T-helper 9 cell (primary cell): ENCODE measurements at places on chromosomes 3 and 15.

DNA sequence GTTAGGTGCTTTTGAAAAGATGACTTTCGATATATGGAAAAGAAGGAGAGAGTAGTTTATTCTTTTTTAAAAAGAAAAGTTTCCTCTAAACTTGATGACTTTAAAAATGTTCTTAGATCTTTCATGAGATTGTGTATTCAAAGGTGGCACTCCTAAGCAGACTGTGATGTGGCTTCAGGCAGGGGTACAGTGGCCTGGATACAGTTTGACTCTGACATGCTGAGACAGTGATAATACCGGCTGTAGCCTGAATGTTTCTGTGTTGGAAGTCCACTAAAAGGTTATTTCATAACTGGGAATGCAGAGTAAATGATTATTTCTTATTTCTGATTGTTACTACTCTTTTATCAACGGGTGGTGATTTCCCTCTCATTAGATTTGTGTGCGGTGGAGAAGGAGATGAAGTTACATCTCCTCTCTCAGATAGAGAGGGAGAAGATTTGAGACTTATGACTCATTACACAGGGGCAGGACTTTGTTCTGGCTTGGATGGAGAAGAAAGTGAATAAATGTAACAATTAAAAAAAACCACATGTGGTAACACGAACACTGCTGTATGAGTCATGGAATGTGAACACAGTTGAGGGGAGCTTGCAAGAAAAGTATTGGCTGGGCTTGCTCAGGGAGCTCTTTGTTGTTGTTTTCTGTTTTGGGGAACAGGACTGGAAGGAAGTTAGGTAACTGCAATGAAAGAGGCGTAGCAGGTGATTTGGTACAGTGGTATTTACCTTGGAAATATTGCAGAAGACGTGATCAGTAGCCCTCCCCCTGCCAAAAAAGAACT is 21.6 kb downstream of the SPTSSB start:
- DNase-seq: no peak

- DNase-seq: no peak
These were observed 63.7 kb upstream of the PRR23C start for GRCh38 chr3:139108253-139108969.

DNA sequence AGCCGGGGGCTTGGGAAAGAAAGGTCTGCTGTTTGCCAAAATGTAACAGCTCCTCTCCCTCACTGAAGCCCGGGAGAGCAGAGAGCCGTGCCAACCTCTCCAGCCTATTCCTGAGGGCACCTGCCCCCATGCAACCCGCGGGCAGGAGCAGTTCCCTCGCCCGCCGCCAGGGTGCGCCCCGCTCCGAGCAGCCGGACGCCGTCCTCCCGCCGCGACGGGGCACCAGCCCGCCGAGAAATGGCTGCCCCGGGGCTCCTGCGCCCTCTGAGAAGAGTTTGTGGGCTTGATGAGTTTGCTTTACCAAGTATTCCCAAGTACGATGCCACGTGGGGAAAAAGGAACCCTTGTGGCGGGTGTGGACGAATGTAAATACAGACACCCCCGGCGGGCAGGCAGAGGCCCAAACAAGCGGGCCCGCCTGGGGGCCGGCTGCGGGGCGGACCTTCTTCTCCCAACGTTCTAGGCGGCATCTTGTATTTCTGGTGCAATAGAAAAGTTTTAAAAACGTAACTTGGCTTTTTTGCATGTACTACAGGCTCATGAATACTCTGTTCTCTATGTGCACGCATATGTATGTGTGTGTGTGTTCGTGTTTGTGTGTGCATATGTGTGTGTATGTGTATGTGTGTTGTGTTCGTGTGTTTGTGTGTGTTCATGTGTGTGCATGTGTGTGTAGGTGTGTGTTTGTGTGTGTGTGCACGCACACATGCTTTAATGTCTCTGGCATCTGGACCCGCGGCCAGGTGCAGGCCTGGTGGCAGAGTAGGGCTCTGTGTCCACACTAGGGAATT is 162.9 kb downstream of the CHSY1 start:
- peak; percentile 72 for DNase-seq

DNA sequence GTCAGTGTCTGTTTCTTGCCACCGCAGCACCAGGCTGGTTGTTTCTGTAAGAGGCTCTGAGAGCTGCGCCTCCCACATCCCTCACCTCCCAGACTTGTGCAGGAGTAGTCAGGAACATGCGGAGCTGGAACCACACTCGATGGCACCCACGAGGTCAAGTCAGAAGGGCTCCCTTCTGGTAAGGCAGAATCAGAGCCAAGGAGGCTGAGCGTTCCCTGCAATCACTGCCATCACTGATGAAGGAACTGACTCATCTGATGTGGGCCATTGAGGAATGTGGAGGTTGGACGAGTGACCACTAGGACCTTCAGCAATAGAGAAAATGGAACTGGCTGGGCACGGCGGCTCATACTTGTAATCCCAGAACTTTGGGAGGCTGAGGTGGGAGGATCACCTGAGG is 35.7 kb upstream of the BLM start:
- DNase-seq: no peak

- DNase-seq: no peak
These were observed 233.4 kb downstream of the CACNA2D3 start for GRCh38 chr3:54355800-54356199.

GRCh38 chr3:147418371-147418781 is 9.2 kb downstream of the ZIC1 start:
- no peak for DNase-seq

DNA sequence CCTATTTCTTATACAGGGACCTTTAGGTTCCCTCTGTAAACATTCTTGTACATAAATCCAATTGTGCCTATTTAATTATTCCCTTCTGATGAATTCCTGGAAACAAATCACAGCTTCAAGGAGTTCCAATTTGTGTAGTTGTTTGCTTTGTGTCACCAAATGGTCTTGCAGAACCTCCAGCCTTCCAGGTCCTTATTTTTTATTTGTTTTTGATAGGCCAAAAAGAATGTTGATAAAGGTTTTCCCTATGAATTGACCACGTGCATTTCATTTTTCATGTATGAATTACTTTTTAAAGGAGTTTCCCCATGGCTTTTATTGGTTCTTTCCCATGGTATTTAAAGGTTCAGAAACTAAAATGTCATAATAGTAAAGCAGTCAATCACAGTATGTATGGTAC is 243.0 kb downstream of the NAALADL2 start:
- no peak for DNase-seq

- DNase-seq: no peak
These were observed 602 bp downstream of the TRIM71 start for GRCh38 chr3:32818229-32818969.

- no peak for DNase-seq
These were observed 378.7 kb upstream of the ATP11B start for GRCh38 chr3:182414586-182414985.

DNA sequence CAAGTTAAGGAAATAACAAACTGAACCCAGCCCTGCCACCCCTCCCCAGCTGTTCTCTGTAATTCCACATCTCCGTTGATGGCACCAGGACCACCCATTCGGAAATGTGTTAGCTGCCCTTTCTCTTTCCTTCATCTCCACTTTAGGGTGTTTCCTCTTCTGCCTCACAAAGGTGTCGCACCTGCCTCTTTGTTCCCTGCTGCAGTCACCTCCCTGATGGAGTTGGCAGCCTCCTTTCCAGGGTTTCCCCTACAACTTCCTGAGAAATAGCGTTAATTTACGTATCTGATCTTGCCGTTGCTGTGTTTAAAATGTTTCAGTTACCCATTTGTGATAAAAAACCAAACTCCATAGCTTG is 57.3 kb downstream of the GPR171 start:
- DNase-seq: no peak

DNA sequence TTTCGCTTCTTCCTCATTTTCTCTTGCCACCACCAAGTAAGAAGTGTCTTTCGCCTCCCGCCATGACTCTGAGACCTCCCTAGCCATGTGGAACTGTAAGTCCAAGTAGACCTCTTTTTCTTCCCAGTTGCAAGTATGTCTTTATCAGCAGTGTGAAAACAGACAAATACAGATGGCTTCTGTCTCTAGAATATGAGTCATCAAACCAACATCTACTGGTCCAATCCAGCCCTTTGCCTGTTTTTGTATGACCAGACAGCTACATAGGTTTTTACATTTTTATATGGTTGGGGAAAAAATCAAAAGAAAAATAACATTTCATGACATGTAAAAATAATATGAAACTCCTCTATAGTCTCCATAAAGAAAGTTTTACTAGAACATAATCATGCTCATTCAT is 118.7 kb upstream of the PTPRG start:
- no peak for DNase-seq

DNA sequence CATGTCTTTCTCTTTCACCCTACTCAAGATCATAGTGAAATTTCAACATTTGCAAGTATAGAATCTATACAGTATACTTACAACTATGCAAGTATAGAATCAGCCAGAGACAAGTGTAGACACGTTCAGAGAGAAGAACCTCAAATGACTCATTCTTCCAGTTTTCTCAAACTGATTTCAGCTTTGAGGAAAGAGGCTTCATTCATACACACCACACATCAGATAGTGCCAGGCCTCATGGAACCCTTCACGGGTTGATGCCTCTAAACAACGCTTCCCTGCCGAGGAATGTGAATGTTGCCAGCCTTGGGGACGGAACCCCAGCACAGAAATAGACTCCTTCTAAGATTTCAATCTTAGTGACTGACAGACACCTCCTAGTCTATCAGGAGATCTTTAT is 135.7 kb downstream of the FOXP1 start:
- no peak for DNase-seq

DNA sequence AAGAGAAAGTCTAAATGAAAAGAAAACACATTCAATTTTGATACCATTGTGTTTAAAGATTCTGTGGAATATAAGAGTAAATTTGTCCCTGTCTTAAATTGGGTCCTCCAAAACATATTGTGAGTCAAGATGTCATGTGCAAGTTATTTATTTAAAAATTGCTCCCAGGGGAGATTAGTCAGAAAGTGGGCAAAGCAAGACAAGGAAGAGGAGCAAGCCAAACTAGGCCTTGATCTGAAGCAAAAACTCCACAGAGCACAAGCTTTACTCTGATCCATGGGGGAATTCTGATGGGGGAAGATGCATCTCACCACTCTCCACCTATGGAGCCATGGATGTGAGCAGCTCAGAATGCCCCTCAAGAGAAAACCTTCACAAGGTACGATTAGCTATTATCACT is 342.8 kb upstream of the IL12A start:
- DNase-seq: no peak

DNA sequence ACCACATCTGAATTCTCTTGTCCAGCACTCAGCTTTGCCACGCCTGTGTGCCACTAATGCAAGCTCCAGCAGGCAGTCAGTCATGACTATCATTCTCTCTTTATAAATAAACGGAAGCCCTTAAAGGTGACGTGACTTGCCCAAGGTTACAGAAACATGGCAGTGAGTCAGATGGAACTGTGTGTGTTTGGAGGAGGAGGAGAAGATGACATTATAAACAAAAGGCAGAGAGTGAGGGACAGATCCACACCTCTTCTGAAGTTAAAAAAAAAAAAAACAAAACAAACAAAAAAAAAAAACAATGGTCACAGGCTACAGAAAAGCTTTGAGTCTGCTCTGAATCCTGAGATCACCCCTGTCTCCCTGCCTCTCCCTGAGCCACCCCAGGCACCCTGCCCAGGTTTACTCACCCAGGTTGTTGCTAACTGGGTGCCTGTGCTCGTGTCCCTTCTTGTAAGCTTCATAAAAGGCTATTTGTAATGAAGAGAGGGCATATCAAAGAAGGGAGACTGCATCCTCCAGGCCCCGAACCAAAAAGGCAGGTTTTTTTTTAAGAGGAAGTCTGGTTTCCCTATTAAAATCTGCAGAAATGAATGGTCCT is 119.7 kb upstream of the PHLDB2 start:
- no peak for DNase-seq

- DNase-seq: no peak
These were observed 19.5 kb downstream of the LRIG1 start for GRCh38 chr3:66481071-66482017.

DNA sequence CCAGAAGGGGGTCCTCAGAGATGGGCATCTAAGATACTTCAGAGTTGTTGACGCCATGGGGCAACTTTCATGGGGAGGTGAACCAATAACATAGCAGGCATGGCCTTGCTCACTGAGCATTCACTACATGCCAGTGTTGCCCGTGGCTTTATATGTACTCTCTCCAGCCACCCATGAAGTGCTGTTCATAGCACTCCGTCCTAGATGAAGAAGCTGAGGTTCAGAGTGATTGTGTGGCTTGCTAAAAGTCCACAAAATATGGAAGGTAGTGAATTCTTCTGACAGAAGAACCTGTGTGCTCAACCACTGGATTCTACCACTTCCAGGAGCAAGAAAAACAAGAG is 9.8 kb upstream of the SEMA4B start:
- no peak for DNase-seq

GRCh38 chr3:123732447-123732846 is 147.6 kb upstream of the HACD2 start:
- DNase-seq: no peak

GRCh38 chr3:13115576-13115910 is 42.3 kb upstream of the IQSEC1 start:
- DNase-seq: no peak

DNA sequence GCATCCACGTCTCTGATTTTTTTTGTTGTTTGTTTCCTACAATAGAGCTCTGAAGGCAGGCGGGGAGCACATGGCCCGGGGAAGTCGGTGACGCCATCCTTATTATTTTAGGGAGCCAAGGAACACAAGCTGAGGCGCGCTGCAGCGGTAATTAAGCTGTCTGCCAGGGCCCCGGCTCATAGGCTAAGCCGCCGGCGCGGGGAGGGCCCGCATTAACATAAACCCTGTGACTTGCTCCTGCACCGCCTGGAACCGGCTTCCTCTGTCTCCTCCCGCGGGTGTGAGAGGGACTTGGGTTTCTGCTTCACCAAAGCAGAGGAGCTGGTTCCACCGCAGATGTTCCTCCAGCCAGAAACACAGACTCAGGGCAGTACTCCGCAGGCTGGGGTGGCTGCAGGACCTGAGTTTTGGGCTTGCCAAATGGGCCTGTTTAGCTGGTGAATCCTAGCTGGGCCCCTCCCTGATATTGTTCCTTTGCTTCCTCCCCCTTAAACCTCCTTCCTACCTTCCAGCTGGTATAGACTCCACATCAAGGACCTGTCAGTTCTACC is 25.3 kb downstream of the ANP32A start:
- DNase-seq: peak; percentile 53

GRCh38 chr3:72343078-72343477 is 505.2 kb downstream of the SHQ1 start:
- no peak for DNase-seq

DNA sequence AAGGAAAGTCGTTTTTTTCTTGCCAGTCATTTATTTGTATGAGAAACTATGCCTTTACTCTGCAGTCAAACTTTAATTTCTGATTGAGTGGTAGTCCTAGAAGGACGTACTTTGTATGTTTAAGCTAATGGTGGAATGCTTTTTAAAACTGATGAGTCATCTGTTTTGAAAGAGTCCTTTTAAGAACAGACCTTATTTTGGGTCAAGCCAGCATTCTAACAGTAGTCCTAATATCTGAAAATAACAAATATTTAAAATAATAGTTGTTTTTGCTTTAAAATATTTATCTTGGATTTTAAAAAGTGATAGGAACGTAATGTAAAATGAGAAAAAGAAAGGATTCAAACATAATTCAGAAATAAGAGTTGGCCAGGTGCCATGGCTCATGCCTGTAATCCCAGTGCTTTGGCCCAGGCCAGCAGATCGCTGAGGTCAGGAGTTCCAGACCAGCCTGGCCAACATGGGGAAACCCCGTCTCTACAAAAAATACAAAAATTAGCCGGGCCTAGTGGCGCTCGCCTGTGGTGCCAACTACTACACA is 1.3 kb upstream of the LRRC58 start:
- DNase-seq: no peak
